ENCODE measurements at places on chromosomes 12 and 14.

- peak; percentile 79 for DNase-seq
These were observed 56.4 kb downstream of the PITPNM2 start for GRCh38 chr12:123094349-123095077.

- DNase-seq = no peak
These were observed 68.7 kb downstream of the SERPINA3 start for GRCh38 chr14:94680862-94681288.

GRCh38 chr12:116382686-116383530 lies 105.4 kb upstream of the MED13L start:
- no peak for DNase-seq

DNA sequence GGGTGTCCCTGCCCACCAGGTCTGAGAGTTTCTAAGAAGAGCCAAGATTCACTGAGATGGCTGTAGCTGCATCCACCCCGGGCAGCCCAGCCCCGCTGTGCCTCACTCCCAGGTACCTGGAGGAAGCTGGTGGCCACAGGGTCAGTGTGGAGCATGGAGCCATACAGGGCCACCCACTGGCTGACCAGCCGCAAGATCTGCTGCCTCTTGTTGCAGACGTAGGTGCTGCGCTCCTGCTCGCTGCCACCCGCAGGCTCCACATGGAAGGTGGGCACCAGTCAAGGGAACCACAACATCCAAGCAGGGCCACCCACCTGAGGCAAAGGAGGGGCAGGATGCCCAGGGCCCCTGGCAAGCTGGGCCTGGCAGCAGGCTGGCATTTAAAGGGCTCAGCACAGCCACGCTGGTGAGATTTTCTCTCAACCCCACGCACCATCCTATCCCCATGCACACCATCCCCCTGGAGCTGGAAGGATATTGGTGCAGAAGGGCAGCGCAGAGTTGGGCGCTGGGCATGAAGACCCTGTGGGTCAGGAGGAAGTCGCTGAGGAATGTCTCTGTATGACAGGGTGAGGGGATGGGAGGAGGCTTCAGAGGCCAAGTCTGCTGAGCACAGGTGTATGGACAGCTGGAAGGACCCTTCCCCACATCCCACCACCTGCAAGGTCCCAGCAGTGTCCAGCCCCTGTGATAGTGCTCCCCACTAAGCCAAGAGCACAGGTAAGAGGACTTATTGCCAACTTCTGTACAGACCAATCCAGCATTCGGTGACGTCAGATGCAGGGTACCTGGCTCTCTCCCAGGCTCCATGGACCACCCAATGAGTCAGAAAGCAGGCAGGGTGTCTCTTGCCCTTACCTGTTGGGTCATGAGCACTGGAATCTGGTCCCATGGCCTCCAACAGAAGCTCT lies 10.8 kb downstream of the RAPGEF3 start:
- no peak for DNase-seq

GRCh38 chr12:53100466-53101151 lies 2.7 kb upstream of the SOAT2 start:
- no peak for DNase-seq

- DNase-seq = no peak
These were observed 298 bp downstream of the CTDSP2 start for GRCh38 chr12:57846285-57846576.

DNA sequence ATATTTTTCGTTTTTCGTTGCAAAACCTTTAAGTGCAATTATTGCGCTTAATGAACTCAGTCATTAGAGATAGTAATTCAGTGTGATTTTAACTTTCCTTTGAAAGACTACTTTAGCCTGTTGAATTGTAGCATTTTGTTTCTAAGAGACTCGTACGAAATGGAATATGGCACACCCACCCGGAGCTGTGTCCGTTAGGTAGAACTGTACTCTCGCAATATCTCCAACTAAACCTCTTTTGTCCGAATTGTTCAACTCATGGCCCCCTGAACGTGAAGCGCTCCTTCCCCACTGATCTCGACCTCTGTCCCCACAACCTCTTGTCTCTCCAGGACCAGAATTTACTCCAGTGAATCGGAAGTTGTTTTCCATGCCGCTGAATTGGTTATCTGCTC lies 800 bp downstream of the PCNX4 start:
- peak; percentile 39 for DNase-seq

DNA sequence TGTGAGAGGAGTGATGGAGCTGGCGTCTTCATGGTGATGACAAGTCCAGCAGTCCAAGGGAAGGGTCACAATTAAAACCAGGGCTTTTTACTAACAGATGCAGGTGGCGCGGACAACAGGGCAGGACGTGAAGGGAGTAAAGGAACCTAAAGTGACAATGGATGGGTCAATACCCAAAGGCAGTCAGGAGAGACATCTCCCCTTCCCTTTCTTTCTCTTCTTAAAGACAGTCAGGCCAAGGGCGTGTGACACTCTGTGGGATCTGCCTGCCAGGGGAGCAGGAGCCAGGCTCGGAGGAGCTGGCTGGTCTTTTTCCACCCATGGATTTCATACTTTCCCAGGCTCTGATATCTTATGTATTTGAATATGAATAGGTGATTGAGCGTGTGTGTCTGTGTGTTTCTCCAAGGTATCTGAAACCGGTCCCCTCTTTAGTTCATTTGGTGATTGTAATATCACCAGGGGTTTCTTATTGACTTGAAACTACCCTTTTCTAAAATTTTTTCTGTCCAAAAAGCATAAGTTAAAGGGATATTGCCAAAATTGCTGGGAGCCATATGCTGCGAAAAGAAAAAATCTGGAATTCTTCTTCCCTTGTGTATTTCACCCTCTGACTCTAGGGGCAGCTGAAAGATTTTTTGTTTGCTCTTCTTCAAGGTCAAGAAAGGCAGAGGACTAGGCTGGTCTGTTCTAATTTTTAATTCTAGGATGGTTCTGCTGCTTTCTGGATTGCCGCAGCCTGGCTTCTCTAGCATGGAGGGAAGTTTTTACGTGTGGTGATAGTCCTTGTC lies 61.8 kb downstream of the FBXL14 start:
- no peak for DNase-seq

DNA sequence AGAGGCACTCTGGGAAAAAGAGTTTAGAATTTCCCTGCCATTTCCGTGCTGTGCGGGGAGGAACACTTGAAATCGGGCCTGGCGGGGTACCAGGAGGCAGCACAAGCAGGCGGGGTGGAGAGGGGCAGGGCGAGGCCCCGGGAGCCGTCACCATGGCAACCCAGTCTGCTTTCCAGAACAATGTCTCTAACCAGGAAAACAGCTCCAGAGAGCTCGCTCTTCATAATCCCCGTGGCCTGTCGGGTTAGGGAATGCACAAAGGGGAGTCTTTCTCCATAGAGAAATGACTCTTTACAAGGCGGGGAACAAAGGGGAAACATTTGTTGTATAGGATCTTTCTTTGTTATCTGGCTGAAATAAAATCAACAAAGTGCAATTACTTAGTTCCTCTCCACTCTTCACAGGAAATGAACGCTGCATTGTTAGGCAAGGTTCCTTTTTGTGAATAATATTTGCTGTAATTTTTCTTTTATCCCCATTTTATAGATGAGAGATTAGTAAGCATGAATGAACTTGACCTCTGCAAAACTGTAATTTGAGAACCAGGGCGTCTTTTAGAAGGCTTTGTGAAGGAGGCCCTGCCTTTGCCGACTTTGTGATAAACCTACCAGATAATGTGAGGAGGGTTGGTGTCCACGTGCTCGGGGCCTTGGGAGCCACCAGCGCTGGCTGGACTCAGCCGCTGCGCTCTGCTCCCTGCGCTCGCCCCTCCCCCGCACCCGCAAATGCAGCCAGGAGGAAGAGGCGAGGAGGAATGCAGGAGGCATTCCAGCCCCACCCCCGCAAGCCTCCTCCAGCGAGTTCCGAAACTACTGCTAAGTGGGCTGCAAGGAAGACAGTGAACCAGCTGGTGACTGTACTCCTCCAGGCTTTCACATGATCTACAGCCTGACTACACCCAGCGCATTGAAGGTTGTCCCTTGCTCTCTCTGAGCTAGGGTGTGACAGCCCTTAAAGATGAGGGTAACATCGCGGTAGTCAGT lies 105.2 kb upstream of the ATF7IP start:
- DNase-seq = peak; percentile 56

GRCh38 chr14:73829526-73830431 lies 21.9 kb upstream of the PTGR2 start:
- peak; percentile 45 for DNase-seq

- peak; percentile 35 for DNase-seq
These were observed 440 bp upstream of the ISM2 start for GRCh38 chr14:77498984-77499527.

- DNase-seq = no peak
These were observed 820.5 kb upstream of the SEL1L start for GRCh38 chr14:82354126-82354525.

- DNase-seq = no peak
These were observed 14.7 kb downstream of the P2RX4 start for GRCh38 chr12:121224591-121224990.

DNA sequence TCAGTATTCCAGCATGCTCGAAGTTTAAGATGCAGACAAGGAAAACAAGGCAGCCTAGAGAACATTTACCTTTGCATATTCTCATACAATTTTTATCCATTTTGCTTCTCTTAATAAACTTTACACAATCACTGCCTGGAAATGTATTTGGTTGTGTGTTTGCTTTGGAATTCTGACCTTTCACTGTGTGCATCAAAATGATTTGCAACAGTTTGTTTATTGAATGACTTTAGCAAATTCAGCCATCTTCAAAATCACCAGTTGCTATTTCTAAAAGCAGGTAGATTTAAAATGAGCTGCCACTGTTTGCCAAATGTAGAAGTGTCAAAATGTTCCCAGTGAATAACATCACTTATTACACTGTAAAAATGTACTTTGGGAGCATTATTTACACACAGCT lies 669.9 kb downstream of the SLC16A7 start:
- DNase-seq = no peak

GRCh38 chr14:37443461-37443860 lies 151.6 kb downstream of the FOXA1 start:
- no peak for DNase-seq

DNA sequence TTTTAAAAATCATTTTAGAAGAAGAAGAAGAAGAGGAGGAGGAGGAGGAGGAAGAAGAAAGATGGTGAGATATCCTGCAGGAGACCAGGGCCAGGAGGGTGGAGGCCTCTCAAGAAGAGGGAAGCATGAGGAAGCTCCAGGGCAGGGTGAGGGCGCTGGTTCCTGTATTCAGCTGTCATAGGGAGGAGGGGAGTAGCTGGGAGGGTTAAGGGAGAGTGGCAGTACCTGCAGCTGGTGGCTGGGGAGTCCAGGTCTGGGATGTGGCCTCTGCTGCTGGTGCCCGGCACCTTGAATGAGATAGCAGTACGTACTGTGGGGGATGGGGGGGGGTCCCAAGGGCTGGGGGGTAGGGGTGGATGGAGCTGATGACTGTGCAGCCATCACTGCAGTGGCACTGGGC lies 9.8 kb downstream of the RBP5 start:
- no peak for DNase-seq

DNA sequence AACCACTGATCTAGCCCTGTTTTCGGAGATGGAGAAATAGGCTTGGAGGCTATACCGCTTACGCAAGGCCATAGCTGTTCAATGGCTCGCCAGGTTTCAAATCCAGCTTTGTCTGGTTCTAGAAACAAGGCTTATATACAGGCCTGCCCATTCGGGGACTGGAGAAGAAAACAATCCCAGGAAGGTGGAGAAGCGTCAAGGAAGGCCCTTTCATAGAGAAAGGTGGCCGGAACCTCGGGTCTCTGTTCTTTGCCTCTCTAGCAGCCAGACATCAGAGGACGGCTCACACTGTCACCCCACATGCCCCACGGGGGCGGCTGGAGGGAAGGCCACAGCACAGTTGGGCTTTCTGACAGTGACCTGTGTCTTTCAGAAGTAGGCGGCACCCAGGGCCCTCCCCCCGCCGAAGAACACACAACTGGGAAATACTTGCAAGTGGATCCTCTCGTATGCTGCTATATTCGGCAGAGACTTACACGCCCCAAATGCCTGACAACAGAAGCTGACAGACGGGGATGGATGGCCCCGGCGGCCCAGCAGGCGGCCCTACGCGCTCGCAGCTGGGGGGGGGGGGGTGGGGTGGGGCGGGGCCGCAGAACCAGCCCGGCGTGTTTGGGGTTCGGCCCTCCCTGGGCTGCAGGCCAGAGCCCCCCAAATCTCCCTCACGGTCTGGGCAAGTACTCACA lies 4.5 kb upstream of the SETD1B start:
- peak; percentile 77 for DNase-seq

- DNase-seq = no peak
These were observed 19.4 kb downstream of the NUMB start for GRCh38 chr14:73438993-73439392.

- DNase-seq = no peak
These were observed 31.0 kb downstream of the SAMD4A start for GRCh38 chr14:54597795-54598443.

GRCh38 chr14:101475456-101476257 lies 85.6 kb upstream of the DIO3 start:
- DNase-seq = peak; percentile 29

GRCh38 chr12:124767066-124767821 lies 96.4 kb downstream of the SCARB1 start:
- peak; percentile 62 for DNase-seq

DNA sequence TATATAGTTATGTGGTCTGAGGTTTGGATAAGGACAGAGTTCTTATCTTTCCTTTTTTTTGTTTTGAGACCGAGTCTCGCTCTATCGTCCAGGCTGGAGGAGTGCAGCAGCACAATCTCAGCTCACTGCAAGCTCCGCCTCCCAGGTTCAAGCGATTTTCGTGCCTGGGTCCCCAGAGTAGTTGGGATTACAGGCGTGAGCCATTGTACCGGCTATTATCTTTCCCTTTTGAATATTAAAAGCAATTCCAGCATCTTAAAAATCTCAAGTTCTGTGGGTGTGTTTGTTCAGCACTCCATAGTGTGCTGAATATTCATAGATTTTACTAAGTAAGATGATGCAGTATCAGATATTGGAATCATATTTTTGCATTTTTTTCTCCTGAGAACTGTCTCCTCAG lies 404.4 kb upstream of the RGS6 start:
- no peak for DNase-seq

- no peak for DNase-seq
These were observed 915.4 kb upstream of the TMEM132C start for GRCh38 chr12:127351481-127352010.

- DNase-seq = no peak
These were observed 27.7 kb downstream of the PPP2R5C start for GRCh38 chr14:101789222-101789621.

DNA sequence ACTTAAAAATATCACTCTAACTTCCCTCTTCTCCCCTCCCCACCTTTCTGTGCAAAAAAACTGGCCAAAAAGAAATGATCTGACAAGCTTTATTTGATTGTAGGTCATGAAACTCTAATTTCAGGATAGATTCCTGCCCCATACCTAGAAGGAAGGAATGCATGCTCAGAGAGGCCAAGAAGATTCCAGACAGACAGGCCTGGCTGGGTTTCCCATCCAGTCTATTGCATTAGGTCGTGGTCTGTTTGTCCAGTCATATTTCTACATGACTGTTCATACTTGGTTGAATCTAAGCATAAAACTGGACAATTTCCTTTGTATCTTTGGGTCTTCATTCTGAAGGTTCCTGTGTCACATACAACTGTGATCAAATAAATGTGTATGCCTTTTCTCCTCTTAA lies 20.0 kb upstream of the SLC15A5 start:
- no peak for DNase-seq

- DNase-seq = no peak
These were observed 526.1 kb downstream of the CCER1 start for GRCh38 chr12:90428881-90429280.

GRCh38 chr14:60089221-60089620 lies 2.5 kb upstream of the PCNX4 start:
- DNase-seq = no peak

All from HepG2 (cell line).